NCI-H510A treated with DMSO at 0.1 percent for 48 hours (cell line): ENCODE measurements at places on chromosomes 4 and X.

- DNase-seq = no peak
Observed at GRCh38 chr4:7021930-7022664, 21.1 kb upstream of the TADA2B start.

- no peak for DNase-seq
Observed at GRCh38 chrX:38277136-38277535, 50.2 kb downstream of the RPGR start.

GRCh38 chrX:145524931-145525330 is 277.6 kb downstream of the SPANXN1 start:
- DNase-seq = no peak

GRCh38 chr4:104969394-104970082 is 177.1 kb upstream of the TET2 start:
- no peak for DNase-seq

DNA sequence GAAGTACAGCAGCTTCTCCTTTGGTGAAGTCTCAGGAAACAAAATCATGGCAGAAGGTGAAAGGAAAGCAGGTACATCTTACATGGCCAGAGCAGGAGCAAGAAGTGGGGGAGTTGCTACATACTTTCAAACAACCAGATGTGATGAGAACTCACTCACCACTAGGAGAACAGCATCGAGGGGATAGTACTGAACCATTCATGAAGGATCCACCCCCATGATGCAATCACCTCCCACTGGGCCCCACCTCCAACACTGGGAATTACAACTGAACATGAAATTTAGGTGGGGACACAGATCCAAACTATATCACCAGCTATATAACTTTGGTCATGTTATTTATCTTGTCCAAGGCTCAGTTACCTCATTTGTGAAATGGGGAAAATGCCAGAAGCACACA is 159.4 kb downstream of the OPHN1 start:
- no peak for DNase-seq

- no peak for DNase-seq
Observed at GRCh38 chr4:32775049-32775448, 2054.9 kb downstream of the PCDH7 start.

DNA sequence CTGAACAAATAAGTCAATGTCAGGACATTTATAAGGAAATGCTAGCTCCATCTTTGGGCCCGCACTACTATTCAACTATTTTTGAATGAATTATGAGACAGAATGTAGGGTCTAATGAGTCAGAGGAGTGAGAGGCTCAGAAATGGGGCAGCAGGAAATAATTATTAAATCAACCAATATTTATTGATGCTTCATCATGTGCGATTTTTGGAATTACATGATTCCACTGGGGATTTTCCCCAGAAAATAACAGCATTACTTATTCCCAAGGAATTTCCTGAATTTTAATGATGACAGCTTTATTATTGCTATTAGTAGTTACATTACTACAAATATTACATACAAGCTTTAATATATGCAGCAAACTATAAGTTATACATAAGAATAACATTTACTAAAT is 49.3 kb upstream of the PHF8 start:
- DNase-seq = no peak
